ENCODE measurements at places on chromosomes 7 and 10.

DNA sequence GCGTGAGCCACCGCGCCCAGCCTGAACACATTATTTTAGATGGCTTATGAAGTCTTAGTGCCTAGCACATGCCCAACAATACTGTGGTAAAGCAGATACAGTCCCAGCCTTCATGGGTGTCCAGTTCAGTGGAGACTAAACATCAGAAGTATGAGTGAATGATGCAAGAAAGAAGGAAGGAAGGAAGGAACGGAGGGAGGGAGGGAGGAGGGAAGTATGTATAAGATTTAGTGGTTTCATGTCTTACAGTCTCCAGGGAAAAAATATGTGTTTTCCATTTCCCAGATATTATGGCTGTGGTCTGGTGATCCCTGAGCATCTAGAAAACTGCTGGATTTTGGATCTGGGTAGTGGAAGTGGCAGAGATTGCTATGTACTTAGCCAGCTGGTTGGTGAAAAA, 2.9 kb downstream of the AS3MT start:
- no peak for DNase-seq

- DNase-seq = no peak
These were observed 19.7 kb upstream of the ITGA8 start for GRCh38 chr10:15739254-15739970.

GRCh38 chr10:73859784-73860491, 14.4 kb downstream of the CAMK2G start:
- DNase-seq = no peak

- no peak for DNase-seq
These were observed at the start of gene TUBAL3 for GRCh38 chr10:5404208-5405041. TUBAL3 (minus strand) TSS chr10:5404828; CDS start chr10:5404792, 36 bp downstream.

DNA sequence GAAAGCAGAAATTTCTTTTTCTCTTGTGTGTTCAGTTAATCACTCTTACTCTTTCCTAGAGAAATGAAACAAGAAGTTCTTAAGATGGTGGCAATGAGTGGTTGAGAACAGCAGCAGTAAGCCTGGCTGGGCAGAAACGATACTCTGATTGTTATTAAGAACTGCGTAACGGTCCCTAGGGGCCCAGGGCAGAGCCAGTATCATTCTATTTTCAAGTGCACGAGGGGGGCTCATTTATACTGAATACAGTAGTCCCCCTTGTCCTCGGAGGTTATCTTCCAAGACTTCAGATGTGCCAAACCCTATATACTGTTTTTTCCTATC, 64.9 kb downstream of the EEPD1 start:
- no peak for DNase-seq

DNA sequence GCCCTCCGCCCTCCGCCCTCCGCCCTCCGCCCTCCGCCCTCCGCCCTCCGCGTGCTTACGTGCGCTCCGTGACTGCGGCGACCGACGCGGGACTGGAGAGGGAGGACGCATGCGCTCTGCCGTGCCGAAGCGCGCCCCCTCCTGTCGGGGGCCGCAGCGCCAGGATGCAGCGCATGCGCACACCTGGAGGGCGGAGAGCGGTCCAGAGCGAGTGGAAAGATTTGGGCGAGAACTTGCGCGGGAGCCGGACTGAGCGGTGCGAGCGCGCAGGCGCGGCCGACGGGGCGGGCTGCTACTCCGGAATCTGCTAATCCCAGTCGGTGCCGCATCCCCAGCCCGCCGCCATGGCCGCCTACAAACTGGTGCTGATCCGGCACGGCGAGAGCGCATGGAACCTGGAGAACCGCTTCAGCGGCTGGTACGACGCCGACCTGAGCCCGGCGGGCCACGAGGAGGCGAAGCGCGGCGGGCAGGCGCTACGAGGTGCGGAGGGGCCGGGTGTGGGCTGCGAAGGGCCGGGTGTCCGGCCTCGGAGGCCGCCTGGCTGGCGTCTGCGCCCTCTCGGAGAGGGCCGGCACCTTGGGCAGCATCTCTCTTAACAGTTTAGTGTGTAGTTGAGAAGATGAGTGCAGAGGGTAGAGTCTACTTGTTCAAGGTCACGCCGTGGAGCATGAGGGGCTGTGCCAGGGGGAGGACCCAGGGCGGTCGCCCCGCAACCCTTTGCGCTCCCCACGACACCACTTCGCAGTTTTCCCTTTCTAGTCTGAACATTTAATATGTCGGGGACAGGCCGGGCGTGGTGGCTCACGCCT, at the start of gene PGAM1:
Gene PGAM1, plus strand, starts transcription at position 228 of the 812 bp plus-strand sequence. Its CDS starts 117 bp downstream, at position 345.
- peak; percentile 87 for DNase-seq

DNA sequence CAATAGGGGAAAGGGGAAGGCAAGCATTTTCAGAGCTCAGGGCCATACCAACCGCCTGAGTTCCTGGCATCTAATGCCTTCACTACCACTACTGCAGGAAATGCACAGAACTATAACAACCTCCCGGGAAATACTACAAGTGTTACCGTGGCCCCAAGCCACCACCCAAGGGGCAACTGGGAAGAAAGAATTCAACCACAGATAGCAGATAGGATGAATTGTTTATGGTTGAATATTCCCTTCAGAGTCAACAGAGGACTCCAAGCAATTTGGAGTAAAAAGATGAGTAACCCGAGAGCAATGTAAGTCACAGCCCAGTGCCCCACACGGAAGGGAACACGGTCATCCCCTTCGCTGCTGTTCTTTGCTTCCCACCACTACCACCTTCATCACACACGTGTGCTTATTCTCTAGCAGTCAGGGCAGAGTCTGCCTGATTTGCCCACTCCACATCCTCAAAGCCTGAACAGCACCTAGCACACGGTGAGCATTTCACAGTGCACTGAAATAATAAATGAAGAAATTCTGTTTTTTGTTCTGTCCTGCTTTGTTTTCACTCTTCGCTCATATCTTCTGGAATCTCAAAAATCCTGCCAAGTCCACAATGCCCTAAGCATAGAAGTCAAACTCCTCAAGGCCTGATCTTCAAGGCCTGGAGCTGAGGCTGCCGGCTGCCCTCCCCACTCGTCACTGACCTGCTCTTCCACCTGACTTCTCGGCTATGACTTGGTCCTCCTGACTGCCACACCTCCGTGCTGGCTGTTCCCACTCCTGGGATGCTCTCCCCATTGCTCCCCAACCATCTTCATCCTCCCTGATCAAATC, 221.1 kb downstream of the KCNMA1 start:
- DNase-seq = no peak

DNA sequence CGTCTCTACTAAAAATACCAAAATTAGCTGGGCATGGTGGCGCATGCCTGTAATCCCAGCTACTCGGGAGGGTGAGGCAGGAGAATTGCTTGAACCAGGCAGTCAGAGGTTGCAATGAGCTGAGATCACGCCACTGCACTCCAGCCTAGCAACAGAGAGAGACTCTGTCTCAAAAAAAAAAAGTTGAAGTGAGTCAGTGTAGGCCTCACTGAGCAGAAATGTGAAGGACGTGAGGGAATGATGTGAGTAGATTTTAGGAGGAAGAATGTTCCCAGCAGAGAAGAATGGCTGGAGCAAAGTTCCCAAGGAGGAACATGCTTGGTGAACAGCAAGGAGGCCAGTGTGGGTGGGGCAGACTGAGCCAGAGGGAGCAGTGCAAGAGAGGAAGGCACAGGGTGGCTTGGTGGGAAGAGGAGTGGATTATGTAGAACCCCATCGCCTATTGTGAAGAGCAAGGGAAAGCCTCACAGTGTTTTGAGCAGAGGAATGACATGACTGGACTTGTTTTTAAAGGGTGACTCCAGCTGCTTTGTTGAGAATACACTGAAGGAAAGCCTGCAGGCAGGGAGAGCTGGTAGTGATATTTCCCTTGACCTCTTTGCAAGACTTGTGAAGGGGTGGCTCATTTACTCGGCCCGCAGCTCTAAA, 708.7 kb downstream of the SUGCT start:
- DNase-seq = no peak

DNA sequence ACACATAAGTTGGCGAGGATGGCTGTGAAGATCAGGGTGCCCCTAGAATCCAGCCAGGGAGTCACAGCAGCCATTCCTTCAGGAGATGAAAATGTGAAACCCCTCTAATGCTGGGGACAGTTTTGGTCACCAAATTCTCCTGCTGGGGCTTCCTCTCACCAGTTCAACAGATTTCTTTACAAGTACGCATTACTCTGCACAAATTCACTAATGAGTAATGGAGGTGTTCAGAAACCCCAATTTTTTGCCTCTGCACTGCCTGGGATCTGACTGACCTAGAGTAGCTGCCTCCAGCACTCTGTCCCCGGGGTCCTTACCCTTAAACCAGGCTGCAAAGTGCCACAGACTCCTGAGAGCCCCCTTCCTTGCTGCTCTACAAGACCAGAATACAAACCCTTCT, 16.1 kb downstream of the TRPV5 start:
- no peak for DNase-seq

GRCh38 chr10:103506061-103506460, 12.6 kb downstream of the NEURL1 start:
- no peak for DNase-seq

DNA sequence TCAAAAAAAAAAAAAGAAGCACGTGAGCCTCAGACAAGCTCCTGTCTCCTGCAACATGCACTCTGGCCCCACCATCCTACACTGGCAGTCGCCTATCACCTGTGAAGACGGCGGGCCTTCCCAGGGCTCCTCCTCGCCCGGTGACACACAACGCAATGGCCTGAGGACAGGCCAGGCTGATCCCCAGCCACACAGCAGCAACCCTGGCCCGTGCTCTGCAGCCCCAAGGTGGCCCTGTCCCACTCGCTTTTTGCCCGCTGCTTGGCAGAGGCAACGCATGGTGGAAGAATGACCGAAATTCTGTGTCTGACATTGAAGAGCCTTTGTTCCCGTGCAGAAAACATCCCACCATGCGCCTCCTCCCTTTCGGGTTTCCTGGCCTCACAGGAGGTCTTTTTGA, 8.1 kb downstream of the RADIL start:
- DNase-seq = no peak

DNA sequence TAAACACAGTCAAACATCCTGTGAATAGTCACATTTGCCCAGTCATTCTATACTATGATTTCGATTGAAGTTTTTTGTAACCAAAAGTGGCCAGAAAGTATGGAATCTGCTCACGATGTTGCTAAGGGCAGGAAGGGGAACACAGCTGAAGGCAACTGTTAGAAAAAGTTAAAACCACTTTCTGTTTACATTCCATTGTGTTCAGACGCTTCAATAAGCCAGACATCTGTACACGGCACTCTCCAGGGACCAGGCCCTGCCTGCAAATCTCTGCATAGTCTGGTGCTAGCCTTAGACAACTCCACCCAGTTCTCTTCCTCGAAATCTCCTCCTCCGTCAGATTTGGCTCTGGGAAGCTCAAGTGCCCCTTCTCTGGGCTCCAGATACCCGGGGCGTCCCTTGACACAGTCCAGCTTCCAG, 17.1 kb upstream of the TMEM120A start:
- no peak for DNase-seq

DNA sequence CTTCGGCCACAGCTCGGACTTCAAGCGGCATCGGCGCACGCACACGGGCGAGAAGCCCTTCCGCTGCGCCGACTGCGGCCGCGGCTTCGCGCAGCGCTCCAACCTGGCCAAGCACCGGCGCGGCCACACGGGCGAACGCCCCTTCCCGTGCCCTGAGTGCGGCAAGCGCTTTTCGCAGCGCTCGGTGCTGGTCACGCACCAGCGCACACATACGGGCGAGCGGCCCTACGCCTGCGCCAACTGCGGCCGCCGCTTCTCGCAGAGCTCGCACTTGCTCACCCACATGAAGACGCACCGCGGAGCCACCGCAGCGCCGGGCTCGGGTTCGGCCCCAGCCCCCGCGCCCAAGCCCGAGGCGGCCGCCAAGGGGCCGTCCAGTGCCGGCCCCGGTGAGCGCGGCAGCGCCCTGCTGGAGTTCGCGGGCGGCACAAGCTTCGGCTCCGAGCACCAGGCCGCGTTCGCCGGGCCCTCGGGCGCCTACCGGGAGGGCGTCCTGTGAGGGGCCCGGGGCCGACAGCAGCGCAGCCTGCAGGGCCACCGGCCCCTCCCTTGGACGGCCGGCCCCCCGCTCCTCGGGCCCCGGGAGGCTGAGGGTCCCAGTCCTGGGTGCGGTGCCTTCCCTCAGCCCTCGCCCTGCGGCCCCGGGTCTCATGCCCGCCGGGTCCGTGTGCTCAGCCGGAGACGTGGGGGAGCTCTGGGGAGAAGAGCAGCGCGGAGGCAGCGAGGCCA, 17.2 kb downstream of the ZNF316 start:
- DNase-seq = no peak

DNA sequence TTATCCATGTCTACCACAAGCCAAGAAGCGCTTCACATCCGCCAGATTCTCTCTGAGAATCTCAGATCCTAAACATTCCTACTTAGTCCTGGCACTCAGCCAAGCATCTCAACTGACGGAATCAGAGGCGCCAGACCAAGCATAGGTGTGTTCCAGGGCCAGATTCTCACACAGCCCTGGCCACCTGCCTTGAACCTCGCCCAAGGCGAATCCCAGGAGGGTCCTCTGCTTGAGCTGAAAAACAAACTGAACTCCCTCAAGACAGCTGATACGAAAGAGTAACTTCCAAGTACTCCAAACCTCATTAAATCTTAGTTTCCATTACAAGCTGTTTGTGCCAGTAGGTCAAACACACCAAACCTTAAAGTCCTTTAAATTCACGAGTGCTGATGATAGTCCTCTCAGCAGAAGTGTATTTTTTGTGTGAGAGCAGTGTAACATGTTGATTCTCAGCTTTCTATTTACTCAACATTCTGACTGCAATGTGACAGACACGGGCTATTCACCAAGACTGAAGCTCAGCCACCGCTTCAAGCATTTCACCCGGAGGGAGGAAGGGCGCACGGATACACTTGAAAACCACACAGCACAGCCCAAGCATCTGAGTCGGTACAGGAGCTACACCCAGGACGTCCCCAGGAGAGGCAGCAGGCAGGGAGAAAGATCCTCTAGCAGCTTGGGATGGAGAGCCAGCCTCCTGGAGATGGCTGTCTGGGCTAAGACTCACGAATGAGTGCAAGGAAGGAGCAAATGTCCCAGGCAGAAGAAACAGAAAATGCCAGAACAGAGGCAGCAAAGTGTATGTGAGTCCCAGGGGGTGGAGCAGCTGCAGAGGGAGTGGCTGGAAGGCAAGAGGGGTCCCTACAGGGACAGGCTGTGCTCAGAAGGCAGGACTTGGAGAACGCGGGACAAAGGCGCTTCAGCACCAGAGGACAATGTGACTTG, 6.0 kb downstream of the PARD3 start:
- DNase-seq = no peak

DNA sequence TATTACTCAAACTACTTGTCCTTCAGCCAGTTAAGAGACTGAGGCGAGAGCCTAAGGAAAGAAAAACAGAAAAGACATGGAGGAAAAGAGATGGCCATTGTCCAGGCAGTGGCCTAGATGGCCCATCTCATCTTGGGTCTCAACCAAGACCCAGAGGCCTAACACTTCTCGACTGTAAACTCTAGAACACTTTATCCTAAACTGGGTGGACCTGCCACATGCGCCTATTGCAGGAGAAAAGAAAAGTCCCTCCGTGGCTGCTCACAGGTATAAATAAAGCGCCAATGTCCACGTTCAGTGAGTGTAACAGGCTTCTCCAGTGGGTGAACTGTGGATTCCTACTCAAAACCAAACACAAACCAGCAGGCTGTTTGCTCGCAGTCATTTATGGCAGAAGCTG, 92.7 kb upstream of the DDC start:
- DNase-seq = no peak

DNA sequence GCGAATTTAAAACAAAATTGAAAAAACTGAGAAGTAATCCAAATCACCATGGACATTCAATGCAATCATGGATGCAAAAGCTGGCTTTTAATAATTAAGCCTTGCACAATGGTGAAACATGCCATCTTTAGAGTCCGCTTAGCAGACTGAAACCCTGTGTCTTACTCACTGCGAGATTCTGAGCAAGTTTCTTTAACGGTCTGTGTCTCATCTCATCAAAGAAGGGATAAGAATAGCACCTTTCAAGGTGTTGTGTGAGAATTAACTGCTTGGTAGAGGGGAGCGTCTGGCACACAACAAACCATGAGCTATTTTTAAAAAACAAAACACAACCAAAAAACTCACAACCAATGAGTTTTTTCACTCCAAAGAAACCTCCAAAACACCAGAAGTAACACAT, 21.4 kb downstream of the ACBD7 start:
- DNase-seq = no peak
